Stimulated activated CD4-positive, alpha-beta T cell treated with anti-CD3 and anti-CD28 coated beads, TNF-alpha, amount 100 ng/mL, for 1 hour (primary cell): ENCODE measurements at places on chromosomes 5 and 9.

DNA sequence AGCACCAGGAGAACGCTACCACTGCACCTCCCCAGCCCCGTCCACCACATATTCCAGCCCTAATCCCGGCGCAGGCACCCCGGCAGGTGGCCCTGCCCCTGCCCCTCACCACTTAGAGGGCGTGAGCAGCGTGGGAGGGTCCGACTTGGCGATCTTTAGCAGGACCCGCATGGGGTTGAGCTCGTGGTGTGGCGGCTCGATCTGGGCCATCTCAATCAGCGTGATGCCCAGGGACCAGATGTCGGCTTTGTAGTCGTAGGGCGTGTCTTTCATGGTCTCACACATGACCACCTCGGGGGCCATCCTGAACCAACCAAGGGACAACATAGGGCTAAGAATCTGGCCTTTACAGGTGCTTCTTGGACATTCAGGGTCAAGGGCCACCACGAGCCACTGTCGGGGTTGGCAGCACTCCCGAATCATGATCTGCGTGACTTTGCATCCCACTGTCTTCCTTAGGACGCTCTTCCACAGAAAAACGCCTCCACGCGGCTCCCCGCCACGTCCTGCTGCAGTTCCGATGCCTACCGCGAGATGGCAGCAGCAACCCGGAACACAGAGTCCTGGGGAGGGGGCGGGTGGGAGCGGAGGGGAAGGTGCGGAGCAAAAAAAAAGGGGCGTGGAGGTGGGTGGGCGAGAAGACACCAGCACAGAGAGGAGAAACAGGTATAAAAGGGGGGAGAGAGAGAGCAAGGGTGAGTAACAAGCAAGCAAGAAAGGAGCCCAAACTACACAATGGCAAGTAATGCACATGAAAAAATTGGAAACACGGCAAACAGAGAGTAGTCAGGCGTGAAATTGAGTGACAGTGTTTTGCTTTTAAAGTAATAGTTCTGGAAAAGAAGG is 81.3 kb downstream of the STK10 start:
- peak; percentile 75 for DNase-seq

DNA sequence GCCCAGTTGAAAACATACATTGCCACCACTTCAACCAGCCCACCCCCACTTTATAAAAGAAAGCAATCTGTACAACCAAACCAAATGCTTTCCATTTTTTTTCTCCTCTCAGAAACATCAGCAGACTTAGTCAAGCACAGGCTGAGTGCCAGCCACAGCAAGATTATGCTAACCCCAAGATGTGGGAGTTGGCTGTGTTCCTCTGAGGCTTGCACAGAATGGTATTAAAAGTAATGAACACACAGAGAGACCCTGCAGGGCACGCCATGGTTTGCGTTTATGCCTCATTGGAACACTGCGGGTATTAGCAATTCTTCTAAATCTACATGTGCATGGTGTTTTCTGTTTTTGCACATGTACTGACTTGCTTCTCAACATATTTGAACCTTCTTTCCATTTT is 419.9 kb upstream of the GRAMD2B start:
- no peak for DNase-seq

GRCh38 chr5:929596-929995 is 36.9 kb downstream of the TRIP13 start:
- DNase-seq = no peak

DNA sequence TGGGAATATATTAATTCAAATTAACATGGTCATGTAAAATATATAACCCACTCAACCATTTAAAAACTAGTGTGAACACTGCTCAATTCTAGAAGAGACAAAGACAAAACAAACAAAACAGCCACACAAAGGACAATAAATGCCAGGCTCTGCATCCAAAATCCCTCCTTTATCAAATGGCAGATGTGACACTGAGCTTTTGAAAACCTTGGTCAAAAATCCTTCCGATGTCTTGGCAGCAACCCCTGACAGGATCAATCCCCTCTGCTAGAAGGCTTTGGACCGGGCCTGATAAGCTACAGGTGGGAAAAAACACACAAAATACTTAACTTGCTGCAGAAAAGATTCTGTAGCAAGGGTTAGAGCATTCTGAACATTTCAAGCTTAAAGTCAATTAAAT is 61.5 kb downstream of the ZFR start:
- no peak for DNase-seq

DNA sequence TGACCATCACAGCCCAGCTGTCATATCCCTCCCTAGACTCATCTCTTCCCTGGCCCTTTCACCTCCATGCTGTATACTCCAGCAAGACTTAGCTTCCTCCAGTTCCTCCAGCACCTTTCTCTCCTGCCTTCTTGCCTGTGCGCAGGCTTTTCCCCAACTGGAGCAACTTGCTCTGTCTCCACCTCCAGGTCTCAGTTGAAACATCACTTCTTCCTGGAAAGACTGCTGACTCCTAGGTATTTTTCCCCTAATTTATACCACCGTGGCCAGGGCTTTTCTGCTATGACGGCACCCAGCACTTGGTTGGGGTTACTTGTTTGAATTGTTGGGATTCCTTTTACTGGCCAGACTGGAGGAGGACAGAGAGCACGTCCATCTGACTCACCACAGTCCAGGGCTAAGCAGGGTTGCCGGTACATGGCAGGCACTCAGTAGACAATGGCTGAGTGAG is 67.5 kb downstream of the KCNIP1 start:
- no peak for DNase-seq

DNA sequence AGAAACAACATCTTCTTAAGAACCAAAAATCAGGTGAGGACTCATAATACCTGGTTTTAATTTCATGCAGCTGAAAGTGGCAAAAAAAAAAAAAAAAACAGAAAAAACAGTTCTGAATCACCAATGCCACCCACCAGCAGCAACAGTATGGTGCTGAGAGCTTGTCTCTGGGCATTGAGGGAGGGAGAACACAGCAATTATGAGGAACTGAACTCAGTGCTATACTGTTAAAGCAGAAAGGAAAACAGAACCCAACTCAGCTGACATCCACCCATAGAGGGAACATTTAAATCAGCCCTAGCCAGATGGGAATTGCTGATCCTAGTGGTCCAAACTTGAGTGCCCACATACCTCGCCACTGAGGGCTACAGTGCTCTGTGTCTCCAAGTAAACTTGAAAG is 657.9 kb downstream of the ACTL7B start:
- DNase-seq = no peak

DNA sequence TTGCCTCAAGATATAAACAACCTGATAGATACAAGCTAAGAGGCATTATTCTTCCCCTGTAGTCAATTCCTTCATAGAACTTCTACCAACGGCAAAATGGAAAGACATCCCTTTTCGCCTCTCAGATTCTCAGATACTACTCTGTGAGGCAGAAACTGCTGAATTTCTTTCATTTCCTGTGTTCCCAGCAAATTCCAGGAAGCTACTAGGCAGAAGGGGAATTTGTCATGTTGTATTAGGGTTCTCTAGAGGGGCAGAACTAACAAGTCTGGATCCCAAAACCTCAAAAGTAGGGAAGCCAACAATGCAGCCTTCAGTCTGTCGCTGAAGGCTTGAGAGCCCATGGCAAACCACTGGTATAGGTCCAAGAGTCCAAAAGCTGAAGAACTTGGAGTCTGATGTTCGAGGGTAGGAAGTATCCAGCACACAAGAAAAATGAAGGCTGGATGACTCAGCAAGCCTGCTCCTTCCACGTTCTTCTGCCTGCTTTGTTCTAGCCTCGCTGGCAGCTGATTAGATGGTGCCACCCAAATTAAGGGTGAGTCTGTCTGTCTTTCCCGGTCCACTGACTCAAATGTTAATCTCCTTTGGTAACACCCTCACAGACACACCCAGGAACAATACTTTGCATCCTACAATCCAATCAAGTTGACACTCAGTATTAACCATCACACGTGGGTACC is 15.2 kb downstream of the RNF180 start:
- DNase-seq = no peak

GRCh38 chr5:22076586-22076985 is 776.6 kb downstream of the CDH12 start:
- DNase-seq = no peak
